Posterior vena cava (tissue), 2 donors: ENCODE measurements at places on chromosomes 7 and 10. TPM values are rescaled to one million over a fixed set of nuclear protein-coding genes. Genes with fewer than 3 reads are reported as not detected.

The ACBD5 gene
- 18.1 TPM for total RNA-seq

The IQCE gene
- 14.6 TPM for total RNA-seq

The MSS51 gene
- total RNA-seq = 2.1 TPM

The CEP55 gene
- total RNA-seq = 1.1 TPM

The TMEM184A gene
- total RNA-seq = not detected
